T47D (cell line): ENCODE measurements at places on chromosomes 2 and 18.

DNA sequence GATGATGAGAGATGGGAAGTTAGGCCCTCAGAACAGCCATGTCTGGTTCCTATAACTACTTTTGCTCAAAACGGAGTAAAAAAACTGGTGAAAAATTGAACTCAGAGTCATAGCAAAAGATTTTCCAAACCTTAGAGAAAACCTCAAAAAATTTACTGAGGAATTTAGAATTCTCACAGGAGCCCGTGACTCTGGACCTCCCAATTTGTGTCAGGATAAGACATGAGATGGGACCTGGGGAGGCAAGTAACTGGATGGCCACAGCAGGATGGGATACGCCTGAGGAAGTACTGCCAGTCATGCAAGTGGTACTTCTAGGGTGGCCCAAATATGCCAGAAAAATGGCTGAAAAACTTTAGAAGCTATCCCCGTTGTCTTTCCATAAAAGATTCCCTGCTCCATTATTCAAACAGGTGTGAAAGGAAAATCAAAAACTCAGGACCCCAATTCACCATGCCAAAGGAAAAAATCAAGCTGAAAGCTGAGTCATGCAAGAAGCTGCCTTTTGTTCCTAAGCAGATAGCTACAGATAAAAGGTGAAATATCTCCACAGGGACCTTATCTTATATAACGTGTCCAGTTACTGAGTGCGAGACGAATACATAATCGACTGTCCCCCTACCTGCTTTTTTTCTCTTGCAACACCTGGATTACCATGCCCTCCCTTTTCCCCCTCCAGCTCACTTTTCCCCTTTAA, 34.1 kb upstream of the LIPG start:
- no peak for DNase-seq

- no peak for DNase-seq
These were observed 80.2 kb downstream of the SLC8A1 start for GRCh38 chr2:40371525-40372282.

GRCh38 chr2:16186661-16187481, 246.5 kb downstream of the MYCN start:
- DNase-seq, result no peak

GRCh38 chr2:241469746-241470145, 38.6 kb downstream of the STK25 start:
- no peak for DNase-seq
